ENCODE measurements at places on chromosomes 6 and 20.

DNA sequence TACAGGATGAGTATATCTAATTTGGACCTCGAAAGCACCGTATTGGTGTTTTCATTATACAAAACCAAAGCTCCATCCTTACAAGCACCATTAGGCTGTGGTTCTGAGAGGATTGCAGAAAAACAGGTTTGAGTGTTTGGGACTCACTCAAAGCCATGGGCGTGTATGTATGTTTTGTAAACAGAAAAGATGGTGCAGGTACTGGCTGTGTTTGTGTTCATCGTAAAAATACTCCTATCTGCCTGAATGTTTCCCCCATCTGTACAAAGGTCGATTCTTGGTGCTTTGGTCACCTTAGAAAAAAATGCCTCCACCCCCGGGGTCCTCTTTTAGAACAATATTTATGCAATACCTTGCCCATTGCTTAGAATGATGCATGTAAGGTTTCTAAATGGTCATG, 286.6 kb downstream of the TSHZ2 start:
- DNase-seq: no peak

- no peak for DNase-seq
Measured at GRCh38 chr20:62586799-62587198, 55.5 kb upstream of the SLCO4A1 start.

DNA sequence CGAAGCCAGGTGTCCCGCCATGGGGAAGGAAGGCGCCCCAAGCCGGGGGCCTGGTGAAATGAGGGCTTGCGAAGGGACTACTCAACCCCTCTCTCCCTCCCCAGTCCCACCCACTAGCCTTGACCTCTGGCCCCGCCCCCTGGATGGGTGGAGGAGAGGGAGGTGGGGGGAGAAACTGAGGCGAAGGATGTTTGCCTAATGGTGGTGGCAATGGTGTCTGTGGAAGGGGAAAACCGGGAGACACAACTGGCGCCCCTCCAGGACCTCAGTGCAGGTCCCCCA, at the start of gene POU5F1:
POU5F1 (minus strand) TSS at position 83 of the 282 bp plus-strand sequence; CDS start at position 21, 62 bp downstream.
- no peak for DNase-seq

- DNase-seq: no peak
Measured at GRCh38 chr6:33638556-33638955, 17.4 kb downstream of the ITPR3 start.

- peak; percentile 79 for DNase-seq
Measured at GRCh38 chr6:16676978-16677377, 84.3 kb downstream of the ATXN1 start.

DNA sequence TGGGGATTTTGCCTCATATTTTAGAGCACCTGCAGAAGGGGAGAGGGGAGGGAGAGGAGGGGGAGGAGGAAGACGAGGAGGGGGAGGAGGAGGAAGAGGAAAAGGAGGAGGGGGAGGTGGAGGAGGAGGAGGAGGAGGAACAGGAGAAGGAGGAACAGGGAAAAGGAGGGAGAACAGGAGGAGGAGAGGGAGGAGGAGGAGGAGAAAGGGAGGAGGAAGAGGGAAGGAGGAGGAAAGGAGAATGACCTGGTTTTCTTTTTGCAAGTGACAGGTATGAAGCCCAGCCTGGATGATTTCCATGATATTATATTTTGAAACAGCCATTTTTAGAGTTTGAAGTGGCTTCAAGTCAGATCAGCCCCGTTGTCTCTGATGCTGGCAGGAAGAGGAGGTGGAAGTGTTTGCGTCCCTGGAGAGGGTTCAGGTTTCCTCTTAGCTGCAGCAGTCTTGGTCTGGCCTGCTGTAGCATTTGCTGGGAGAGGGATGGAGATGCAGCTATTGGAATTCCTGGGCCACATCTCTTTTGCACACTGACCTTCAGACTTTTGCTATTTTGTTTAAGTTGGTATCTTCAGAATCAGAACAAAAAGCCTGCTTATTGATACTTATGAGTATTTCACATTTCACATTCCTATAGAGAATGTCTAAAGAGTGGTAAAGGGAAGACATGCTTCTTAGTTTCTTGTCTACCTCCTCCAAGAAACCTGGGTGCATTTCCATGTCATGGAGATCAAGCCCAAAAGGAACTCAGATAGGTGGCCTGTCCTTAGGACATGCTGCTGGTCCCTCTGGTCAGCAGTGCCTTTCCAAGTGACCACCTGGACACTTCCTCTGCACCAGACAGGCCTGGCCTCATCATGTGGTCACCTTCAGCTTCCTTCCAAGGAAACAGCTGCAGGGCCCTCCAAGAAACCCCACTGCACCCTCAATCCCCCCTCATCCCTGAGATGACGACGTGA, 54.3 kb upstream of the IYD start:
- no peak for DNase-seq

DNA sequence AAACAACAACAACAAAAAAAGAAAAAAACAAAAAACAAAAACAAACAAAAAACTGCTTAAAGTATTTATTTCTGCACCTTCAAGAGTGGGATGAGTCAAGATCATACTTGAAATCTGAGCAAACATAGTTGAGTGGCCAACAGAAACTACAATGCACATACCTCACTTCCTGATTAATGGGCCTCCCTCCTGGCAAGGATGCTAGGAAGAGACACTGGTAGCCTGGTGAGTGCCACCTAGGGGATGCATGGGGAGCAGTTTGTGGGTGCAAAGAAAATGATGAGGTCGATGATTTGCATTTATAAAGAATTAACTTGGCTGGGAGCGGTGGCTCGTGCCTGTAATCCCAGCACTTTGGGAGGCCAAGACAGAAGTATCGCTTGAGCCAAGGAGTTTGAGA, 808.1 kb downstream of the MAFB start:
- DNase-seq: peak; percentile 88

- peak; percentile 10 for DNase-seq
Measured at GRCh38 chr20:9280666-9281065, 211.8 kb downstream of the PLCB4 start.

- DNase-seq: no peak
Measured at GRCh38 chr20:24813080-24813479, 136.0 kb upstream of the CST7 start.

DNA sequence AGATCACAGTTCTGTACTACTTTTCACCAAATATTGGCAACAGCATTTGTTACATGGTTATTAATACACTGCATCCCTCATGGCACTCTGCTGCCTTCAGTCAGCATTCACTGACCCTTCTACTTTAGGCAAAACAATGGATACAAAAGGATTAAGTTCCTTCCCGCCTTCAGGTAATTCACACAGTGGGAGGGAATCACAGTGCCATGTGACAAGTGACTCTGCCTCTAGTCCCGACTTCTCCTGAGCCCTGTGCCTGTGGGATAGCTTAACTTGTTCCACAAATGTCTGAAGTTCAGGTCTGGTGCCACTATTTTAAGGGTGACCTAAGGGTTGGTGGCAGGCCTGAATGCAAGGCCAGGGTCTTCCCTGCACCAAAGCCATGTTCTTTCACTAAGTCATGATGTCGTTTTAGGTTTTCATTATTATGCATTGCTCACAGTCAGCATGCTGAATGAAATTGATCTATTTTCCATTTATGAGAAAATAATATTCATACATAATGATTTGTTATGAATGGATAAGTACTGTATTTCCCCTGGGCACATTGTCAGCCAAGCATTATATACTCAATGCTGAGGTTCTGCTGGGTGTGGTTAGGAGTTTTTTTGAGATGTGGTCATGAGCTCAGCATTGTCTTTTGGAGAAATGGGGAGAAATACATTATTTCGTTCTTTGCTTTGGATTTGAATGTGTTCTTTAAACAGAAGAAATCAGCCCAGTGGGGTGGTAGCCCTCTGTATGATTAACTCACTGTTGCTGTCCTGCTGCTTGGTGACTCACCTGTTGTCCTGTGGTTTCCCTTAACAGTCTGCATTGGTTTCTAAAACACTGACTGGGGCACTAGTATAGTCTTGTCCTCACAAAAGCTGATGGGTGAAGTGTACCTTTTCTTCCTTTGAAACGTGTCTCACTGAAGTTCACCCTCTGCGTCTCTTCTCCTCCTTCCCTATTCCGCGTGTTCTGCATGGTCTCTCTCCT, 66.4 kb downstream of the AFDN start:
- DNase-seq: peak; percentile 65

- no peak for DNase-seq
Measured at GRCh38 chr6:88665131-88665530, 298.3 kb downstream of the RNGTT start.

- no peak for DNase-seq
Measured at GRCh38 chr6:89494131-89494793, 61.3 kb downstream of the ANKRD6 start.

DNA sequence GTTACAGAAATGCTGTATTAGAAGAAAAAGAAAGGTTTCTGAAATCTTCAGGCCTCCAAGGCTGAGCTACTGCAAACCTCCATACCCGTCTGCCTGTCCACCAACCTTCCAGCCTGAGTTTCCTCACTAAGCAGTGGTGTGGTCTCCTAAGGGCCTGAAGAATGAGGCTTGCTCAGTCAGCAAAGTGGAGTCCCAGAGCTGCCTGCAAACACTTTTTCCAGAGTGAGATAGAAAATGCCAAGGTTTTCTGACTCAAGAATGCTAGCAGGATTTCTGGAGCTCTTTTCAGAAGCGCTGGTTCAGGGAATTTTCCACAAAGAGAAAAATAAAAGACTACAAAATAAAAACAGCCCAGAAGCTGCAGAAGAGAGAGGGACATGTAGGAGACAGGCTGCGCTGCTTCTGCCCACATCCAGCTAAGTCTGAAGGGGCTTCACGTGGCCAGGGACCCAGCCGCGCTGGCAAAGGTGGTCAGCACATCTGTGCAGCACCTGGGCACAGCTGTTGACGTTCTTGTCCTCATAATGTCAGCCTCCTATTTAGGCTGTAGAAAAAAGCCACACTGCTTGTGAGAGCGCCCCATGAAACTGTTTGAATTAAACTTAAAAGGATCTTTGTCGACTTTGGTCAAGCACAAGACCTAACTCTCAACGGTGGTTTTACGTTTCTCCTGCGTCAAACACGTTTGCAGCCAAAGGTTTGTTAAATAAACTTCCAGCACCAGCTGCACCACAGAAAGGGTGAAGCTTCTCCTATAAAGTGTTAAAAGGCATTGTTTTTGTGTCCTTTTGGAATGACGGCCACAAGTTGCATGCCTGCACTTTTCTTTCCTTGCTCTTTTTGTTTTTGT, 209.0 kb downstream of the THBS2 start:
- no peak for DNase-seq

DNA sequence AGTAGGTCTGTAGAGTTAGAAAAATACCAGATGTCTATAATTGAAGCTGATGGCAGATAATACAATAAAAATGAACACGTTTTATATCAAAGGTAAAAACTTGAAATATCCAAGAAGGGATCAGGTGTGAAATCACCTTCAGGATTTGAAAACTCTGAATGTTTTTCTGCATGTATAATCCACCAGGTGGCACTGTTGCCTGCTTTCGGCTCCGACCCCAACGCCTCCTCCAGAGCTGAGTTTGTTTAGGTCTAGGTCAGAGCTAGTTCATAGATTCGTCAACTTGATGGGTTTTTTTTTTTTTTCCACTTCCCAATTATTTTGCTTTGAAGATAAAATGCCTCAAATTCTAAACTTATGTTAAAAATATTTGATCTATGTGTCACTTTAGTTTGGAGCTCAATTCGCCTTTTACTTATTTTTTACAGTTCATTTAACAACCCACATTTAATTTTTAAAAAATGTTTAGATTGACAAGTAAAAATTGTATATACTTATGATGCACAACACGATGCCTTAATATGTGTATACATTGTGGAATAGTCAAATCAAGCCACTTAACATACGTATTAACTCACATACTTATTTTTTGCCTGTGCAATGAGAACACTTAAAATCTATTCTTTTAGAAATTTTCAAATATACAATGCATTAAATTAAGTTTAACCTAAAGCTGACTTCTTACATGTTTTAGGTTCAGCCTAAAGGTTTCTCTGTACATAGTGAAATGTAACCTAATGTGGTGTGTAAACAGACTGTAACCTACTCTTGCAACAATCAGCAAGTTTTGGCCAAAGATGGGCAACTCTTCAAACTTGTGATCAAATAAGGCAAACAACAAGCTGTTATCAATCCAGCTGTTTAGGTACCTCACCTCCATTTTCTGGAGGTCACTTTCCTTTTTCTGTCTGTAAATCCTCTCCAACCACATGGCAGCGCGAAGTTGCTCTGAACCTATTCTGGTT, 39.4 kb upstream of the ENPP4 start:
- DNase-seq: peak; percentile 71

DNA sequence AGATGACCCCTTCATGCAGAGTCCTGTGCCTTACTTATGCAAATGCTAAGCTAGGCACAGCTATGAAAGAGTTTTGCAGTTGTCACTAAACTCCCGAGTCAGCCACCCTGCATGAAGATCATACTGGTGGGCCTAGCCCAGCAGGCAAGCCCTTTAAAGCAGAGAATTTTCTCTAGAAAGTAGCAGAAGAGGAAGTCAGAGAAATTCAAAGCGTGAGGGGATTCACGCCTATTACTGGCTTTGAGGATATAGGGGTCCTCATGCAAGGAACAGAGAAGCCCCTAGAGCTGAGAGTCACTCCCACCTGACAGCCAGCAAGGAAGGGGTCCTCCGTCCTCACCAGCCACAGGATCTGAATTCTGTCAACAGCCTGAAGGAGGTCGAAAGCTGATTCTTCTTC, 54.6 kb downstream of the MYB start:
- no peak for DNase-seq

- DNase-seq: peak; percentile 48
Measured at GRCh38 chr20:4060064-4060795, 44.9 kb upstream of the RNF24 start.

GRCh38 chr6:134021396-134022122, 30.9 kb downstream of the SLC2A12 start:
- no peak for DNase-seq

DNA sequence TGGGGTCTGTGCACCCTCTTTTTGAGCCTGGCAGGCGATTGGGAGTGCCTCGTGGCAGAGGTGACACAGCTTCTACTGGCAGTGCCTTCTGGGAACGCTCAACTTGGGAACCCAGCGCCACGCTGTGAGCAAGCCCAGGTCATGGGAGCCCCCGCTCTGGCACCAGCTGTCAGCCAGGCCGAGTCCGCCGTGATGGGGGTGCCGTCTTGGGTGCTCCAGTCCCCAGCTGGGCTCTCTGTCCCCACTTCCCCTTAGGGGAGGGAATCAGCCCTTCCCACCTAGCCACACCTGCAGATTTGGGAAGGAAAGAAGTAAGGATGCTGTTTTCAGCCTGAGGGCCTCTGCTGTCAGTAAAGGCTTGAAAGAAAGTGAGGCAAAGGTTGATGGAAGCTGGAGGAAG, 31.0 kb upstream of the NTSR1 start:
- DNase-seq: no peak

- no peak for DNase-seq
Measured at GRCh38 chr20:44411020-44411756, 55.7 kb downstream of the HNF4A start.

DNA sequence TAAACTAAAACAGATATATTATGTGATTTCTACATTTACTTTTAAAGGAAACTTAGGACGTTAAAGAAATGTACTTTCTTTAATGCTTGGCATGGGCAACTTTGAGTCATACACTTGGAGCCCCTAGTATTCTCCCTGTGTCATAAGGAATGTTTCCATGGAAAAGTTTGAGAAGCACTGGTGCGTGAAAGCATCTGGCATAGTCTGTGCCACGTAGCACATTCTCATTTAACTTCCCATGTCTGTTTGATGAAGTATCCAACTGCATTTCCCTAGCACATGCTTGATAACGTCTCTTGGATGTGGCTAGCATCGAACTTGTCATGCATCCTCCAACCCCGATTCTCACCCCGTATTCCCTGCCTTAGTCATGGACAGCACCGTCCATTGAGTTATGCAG, 172.0 kb downstream of the TBC1D7 start:
- peak; percentile 11 for DNase-seq

GRCh38 chr20:63483834-63484233, 11.4 kb upstream of the KCNQ2 start:
- DNase-seq: no peak
